IPS DF 19.7 (cell line): ENCODE measurements at places on chromosomes 3 and 15.
A peak's percentile ranks its signal among the peaks of the same experiment; 100 is the strongest.

- DNase-seq = no peak
Measured at GRCh38 chr15:49064281-49064653, 18.0 kb upstream of the SECISBP2L start.

GRCh38 chr15:63274427-63274826 lies 3.0 kb upstream of the APH1B start:
- peak; percentile 69 for DNase-seq

DNA sequence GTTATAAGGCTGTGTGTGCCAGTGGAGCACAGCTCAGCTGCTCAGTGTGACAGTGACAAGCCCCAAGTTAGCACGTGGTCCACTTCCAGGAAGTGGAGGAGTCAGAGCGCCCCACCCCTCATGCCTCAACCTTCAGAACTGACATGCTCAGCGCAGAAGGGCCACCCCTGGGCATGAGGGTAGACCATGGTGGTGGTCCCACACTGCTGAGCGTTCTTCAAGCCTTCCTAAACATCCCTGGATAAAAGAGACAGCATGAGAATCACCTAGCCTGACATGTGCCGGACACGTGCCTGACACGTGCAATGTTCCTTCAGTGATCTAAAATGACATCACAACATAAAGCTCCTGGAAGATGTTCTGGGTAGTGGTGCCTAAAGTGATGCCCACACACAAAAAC lies 16.8 kb downstream of the ATP10A start:
- no peak for DNase-seq

DNA sequence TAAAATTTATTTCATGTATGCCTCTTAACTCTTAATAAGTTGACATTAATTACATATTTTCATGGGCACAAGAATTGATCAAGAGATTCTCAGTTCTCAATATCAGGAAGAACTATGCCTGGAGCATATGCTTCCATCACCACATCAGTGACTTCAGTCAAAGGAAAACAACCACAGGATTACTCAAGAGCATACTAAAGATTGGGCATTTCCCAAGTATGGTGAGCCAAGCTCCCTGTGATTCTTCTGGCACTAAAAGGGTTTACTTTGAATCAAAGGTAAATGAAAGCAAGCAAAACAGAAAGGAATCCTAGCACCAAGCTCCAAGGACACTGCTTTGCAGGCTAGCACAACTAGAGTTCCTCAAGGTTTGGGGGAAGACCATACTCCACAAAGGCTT lies 44.6 kb downstream of the FMN1 start:
- no peak for DNase-seq

- DNase-seq = no peak
Measured at GRCh38 chr3:58532794-58533220, 4.2 kb downstream of the ACOX2 start.

DNA sequence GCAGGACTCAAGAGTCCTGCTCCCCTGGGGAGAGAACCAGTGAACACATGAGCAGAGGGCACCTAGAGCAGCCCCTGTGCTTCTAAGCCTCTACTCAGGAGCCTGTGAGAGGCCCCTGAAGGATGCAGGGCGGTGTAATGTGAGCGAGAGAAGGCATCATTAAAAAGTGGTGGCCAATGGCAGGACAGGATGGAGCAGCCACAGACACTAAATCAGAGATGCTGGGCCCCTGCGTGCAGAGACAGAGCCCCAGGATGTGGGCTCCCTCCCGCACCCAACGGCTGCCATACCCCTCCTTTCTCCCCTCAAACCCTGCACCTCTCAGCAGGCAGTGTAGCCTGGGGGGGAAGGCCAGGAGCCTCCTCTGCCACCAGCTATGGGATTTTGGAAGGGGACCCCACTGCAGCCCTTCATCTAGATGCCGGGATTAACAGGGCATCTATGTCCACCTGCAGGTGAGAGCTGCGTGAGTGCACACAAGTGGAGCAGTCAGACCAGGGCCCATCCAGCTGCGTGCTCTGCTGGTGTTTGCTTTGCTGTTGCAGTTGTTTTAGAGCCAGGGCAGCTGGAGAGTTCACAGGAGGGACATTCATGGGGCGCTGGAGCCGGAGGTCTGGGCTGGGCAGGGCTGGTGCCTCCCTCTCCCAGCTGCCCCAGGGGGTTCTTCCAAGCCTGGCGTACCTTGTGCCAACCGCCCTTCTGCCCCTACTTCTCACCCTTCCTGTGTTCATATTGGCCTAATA lies 5.1 kb upstream of the IQSEC1 start:
- DNase-seq = no peak

GRCh38 chr15:27692438-27692837 lies 406.7 kb downstream of the OCA2 start:
- DNase-seq = no peak

GRCh38 chr15:89132611-89133507 lies 44.6 kb downstream of the ABHD2 start:
- no peak for DNase-seq

GRCh38 chr3:177410730-177411129 lies 213.4 kb upstream of the TBL1XR1 start:
- DNase-seq = no peak

DNA sequence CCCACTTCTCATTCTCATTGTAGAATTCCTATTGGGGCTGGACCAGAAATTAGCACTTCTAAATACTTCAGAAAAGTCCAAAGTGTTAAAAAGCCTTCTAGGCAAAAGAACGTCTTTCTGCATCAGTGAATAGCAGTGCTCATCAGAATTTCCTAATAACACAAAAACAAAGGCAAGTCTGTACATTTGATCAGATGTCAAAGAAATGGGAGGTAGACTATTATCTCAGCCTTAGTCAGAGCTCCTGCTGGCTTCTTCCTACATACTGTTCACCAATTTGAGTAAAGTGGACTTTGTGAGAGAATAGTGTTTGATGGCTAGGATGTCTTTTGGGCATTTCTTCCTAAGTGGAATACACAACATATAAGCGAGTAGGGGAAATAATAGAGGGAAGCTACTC lies 48.7 kb downstream of the FOXB1 start:
- DNase-seq = no peak

DNA sequence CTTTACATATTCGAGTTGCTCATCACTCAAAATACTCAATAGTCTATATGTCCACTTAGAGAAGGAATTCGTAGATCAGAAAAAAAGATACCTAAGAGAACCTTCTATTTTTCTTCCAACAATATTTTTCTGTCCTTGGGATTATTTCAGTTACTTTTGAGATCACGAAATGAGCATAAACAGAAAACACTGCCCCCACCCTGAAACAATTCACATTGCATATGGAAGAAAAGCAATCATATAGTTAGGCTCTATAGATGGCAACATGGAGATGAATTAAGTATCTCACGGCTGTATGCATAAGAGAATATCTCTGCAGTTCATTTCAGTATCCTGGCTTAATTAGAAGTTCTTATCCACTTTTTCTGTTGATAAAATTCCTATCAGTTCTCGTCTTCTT lies 391.1 kb downstream of the FGF12 start:
- DNase-seq = no peak

GRCh38 chr15:82778755-82779154 lies 27.1 kb downstream of the FSD2 start:
- DNase-seq = no peak
